Activated CD4-positive, alpha-beta T cell treated with anti-CD3 and anti-CD28 coated beads, Interleukin-2, amount 50 U/mL, for 4 hours (primary cell): ENCODE measurements at places on chromosomes 7 and 10.

DNA sequence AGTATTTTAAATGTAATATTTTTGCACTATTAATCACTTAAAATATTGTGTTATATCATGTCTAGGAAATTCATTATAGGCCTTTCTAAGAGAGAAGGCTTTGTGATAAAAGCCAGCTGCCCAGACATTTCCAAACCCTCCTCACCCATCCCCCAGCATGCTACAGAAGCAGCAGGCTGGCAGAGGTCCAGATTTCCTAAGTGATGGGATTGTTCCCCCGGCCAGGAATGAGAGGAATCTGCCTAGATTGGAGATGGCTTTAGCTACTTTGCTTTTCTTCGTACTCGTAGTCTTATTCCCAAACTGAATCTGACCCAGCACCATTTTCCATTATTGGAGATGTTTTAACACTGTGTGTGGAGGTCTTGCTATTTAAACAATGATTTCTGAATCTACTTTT lies 29.4 kb downstream of the CDK14 start:
- no peak for DNase-seq

GRCh38 chr10:51656503-51656902 lies 42.9 kb downstream of the CSTF2T start:
- no peak for DNase-seq

DNA sequence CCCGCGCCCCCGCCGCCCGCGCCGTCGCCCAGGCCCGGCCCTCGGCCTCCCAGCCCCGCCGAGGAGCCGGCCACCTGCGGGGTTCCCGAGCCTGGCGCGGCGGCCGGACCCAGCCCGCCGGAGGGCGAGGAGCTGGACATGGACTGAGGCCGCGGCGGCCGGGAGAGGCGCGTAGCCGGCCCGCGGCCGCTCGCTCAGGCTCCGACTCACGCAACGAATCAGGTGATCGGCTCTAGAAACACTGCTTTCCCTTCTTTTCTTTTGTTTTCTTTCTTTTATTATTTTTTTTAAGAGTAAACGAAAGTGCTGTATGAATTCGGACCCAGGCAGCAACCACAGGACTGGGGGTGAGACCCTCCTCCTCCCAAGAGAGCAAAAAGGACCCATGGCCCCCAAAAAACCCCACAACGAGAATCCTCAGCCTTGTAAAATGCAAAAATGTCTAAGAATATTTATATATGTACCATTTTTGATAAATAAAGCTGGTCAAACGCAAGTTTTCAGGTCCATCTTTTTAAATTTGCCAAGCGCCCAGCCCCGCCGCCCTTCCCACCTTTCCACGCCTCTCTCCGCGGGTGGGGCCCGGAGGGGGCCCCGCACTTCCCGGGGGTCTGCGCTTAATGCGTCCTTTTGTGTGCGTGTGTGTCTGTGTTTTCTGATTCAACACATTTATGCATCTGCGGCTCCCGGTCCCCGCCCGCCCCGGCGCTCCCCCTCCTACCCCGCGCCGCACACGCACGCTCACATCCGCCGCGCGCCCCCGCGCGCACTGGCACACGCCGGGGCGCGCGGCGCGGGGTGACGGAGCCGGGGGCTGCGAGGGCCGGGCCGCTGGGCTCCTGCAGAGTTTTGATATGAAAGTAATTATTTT lies 4.4 kb downstream of the UNCX start:
- no peak for DNase-seq

- DNase-seq: peak; percentile 50
Observed at GRCh38 chr7:127253281-127254162, 781 bp upstream of the GRM8 start.

- no peak for DNase-seq
Observed at GRCh38 chr10:69480068-69480412, 28.8 kb downstream of the TSPAN15 start.

DNA sequence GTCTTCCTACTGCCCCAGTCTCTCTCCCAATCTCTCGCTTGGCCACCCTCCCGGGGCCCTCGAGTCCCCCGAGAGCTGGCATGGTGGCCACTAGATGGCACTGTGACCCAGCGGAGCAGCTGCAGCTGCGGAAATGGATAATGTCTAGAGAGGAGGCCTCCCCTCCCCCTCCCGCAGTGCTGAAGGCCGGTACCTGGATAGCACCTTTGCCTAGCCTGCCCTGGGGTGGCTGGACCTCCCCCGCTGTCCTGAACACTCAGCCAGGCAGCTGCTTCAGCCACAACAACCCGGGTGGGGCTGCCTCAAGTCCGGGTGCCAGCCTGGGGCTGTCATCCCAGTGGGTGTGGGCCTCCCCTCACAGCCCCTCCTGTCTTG lies 65.2 kb downstream of the GOLGA7B start:
- peak; percentile 68 for DNase-seq

GRCh38 chr7:33770576-33770975 lies 134.8 kb upstream of the BMPER start:
- no peak for DNase-seq

- no peak for DNase-seq
Observed at GRCh38 chr10:12513003-12513365, 163.6 kb downstream of the CAMK1D start.

GRCh38 chr10:65394502-65395297 lies 1531.1 kb upstream of the LRRTM3 start:
- DNase-seq: no peak

GRCh38 chr10:100625816-100626215 lies 90.1 kb downstream of the HIF1AN start:
- DNase-seq: no peak
